Thoracic aorta (tissue), 2 donors: ENCODE measurements at places on chromosomes 1 and 21.

GRCh38 chr1:2492091-2492490, 16.0 kb downstream of the PLCH2 start:
- no peak for DNase-seq

DNA sequence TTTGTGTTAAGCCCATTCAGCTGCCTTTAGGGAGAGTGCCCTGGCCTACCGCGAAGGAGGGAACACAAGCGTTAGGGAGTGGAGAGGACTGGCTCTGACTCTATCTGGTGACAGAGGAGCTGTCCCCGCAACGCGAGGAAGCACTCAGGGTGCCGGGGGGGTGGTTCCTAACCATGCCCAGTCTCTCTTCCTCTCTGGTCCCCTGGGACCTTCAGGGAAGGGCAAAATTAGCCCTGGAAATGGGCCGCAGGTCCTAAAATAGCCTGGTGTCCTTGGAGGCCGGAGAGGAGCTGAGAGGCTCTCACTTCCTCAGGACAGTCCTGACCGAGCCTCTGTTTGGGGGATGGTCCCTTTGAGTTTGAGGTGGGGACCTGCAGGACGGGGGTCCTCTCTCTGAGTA, 5.8 kb downstream of the SLC45A1 start:
- no peak for DNase-seq

- no peak for DNase-seq
Observed at GRCh38 chr21:28592205-28592865, 400.3 kb downstream of the LTN1 start.

DNA sequence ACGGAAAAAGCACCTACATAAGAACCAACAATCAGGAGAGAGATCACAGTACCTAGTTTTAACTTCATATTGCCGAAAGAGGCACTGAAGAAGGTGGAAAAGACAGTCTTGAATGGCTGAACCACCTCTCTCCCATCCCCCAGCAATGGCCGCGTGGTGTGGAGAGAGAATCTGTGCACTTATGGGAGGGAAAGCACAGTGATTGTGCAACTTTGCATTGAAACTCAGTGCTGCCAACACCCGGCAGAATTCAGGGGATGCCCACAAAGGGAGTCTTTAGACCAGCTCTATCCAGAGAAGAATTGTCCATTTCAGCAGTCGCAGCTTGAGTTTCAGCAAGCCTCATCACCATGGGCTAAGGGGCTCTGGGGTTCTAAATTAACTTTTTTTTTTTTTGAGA, 186.3 kb upstream of the USP25 start:
- no peak for DNase-seq

- no peak for DNase-seq
Observed at GRCh38 chr1:117339866-117340700, 27.2 kb upstream of the MAN1A2 start.

- no peak for DNase-seq
Observed at GRCh38 chr21:28421716-28422524, 570.8 kb downstream of the LTN1 start.

GRCh38 chr1:206544562-206545257, 37.4 kb downstream of the RASSF5 start:
- peak; percentile 32 for DNase-seq

DNA sequence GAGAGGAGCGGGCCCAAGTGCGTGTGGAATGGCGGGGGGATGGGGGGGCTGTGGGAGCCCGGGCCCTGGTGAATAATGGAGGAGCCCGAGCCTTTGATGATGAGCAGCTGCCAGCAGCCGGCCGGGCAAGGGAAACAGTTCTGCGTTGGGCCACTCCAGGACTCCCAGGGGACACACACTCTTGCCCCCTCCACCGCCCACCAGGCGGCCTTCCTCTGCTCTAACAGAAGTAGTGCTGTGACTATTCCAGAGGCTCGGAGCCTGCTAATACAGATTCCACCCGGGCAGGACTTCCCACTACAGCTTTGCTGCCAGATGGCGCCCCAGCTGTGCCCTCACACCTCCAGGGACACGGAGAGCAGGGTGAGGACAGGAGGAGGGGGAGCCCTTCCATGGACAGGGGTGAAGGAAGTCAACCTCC, 48.2 kb upstream of the LRP8 start:
- no peak for DNase-seq

- no peak for DNase-seq
Observed at GRCh38 chr1:151113877-151114276, 32.6 kb downstream of the SEMA6C start.
